CD4-positive, alpha-beta T cell treated with Interleukin-17A for 4 hours (primary cell): ENCODE measurements at places on chromosomes 1 and 21.

DNA sequence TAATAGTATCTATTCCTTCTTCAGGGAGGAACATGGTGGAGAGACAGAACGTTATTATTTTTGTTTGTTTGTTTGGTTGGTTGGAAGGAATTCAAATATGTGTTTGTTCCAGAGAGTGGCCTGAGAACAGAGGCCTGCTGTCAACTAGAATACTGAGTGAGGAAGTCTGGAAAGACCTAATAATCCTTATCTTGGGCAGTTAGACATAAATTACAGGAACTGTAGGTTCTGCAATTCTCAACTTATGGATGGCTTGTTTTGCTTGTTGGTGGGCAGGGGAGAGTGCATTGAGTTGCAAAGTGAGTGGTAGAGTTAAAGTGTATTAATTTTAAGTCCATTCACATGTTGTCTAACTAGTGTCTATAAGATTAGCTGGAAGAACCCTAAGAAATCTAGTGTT, 197.6 kb downstream of the BACH1 start:
- no peak for DNase-seq

DNA sequence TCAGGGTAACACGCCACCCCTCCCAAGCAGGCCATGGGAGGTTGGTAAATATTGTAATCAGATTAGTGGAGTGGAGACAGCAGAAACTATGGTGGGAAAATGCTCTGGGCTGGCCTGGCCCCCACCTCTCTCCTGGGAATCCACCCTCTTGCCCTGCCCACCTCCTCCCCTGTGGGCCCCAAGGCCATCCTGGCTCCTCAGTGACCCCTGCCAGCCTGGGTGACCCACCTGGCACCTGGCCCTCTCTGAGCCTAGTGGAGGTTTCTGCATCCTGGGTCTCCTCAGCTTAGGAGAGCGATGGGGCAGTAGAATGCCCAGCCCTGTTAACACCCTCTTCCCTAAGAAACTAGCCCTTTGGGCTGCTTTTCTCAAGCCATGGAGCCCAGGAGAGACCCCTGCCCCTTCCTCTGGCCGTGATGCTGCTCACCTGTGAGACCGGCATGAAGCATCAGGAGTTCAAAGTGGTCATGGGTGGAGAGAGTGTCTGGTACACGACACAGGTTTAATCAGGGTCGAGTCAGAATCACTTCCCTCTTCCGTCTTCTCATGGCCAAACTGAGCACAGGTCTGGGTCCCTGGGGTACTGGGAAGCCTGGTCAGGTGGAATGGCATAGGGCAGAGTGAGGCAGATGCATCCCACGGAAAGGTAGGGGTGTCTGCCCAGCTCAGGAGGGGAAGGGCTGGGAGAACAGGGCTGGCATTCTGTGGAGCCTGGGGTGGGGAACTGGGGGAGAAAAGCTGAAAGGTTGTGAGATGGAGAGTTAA, 10.7 kb upstream of the DMBX1 start:
- DNase-seq = no peak

DNA sequence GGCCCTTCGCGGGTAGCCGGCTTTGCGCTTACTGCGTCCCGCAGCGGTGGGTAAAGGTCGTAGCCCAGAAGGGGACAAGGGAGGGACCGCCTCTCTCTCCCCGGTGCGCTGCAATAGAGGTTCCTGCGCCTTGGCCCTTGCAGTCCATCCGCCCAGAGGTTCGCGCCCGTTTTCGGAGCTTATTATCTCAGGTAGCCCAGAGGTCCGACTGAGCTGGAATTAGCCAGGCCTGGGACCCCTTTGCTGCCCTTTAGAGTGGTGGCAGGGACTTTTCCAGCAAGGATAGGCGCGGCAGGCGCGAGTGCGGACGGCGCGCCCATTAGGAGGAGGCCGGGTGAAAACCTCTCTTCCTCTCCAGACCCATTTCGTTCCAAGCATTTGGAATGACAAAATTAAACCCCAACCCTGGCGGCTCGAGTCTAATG, 5.0 kb downstream of the LHX4 start:
- DNase-seq = no peak

DNA sequence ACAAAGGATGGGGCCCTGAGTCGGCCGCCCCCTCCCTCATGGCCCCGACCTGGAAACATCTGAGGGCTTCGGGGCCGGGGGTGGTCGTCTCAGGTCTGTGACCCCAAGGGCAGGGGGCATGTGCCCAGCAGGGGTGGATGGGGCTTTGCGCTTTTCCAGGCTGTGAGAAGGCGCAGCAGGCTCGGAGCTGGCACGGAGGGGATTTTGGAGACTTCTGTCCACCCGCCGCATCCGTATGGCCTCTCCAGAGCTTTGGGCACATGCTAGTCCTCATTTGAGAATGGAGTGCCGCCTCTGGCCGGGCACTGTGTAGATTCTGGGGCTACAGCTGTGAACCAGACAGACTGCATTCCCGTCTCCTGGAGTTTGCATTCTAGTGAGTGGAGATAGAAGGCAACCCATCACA, 66.1 kb upstream of the WNT4 start:
- DNase-seq = no peak

GRCh38 chr1:175914115-175914514, 170.7 kb upstream of the TNR start:
- no peak for DNase-seq

DNA sequence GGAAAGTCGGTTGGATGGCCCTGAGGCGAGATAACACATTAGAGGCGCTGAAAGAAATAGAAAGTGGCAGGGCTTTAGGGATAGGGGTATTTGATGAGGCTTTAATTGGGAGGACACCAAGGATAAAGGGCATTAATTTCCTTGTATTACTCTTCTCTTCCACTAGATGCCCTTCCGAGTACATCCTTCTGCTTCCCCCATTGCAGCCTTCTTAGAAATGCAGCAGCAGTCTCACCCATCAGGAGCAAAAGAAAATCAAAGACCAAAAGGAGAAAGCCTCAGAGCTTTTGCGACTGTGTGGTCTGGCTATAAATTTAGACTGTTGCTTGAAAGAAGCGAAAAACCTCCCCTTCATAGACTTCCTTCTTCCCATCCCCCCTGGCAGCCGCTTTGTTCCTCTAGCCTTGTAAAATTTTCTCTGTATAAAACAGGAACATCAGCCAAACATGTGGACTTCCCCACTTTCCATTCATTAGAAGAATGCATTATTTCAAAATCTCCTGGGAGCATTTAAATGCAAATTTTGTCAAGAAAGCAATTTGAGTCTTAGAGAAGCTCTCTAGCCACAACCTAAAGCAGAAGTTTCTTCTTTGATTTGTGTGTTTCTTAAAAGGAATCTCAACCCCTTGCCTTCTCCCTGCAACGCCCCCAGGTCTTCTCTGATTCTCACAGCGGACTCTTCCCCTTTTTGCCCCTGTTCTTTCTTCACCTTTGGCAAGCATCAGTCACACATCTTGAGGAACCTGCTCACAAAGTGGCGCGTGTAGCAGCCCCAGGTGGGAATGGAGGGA, 76.6 kb downstream of the NDUFS5 start:
- DNase-seq = peak; percentile 46

- DNase-seq = no peak
These were observed 1015.6 kb downstream of the PLA2G4A start for GRCh38 chr1:187844313-187844712.

GRCh38 chr1:36172983-36173382, 17.0 kb downstream of the MAP7D1 start:
- no peak for DNase-seq

DNA sequence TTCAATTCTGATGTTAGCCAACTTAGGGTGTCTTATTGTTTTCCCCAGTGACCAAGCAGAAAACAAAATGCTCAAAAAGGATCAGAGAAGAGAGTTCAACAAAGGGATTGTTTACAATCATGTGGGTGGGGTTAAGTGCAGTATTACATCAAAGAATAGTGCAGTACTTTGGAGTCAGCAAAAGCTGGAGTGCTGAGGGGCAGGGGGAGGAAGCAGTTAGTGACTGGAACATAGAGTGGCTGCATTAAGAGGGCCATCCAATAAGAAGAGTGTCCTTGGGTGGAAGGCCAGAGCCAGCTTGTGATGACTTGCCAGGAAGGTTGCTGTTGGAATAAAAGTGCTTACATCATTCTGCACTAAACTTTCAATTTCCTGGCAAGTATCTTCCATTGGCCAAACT, 175.5 kb downstream of the CYYR1 start:
- no peak for DNase-seq

DNA sequence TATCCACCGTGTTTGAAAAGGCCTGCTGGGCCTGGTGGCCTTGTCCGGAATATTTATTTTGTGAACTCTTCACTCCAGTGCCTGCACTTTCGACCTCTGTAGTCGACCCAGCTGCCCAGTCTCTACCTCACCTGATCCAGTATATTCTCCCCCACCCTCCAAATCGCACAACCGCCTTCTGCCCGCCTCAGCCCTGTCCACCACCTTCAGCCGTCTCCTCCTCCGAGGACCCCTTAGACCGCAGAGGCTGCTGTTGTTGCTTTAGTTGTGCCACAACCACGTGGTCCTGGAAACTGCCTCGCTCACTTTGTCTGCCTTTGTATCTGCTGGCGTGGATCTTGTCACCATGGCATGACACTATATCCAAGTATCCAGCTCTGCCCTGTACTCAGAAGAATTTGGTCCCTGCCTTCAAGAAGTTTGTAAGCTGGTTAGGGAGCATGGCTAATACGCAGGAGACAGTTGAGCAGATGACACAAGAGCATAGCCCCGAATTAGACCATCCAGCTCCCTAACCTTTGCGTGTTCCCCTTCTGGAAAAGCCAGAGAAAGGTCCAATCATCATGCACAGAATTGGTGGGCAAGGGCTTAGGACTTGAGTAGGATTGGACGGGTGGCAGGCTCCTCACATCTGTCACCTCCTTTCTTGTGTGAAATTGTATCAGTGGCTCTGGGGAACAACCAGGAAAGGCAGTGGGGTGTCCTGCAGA, 1.5 kb downstream of the PHGDH start:
- DNase-seq = no peak

- no peak for DNase-seq
These were observed 26.9 kb upstream of the ACTL8 start for GRCh38 chr1:17728123-17728712.

DNA sequence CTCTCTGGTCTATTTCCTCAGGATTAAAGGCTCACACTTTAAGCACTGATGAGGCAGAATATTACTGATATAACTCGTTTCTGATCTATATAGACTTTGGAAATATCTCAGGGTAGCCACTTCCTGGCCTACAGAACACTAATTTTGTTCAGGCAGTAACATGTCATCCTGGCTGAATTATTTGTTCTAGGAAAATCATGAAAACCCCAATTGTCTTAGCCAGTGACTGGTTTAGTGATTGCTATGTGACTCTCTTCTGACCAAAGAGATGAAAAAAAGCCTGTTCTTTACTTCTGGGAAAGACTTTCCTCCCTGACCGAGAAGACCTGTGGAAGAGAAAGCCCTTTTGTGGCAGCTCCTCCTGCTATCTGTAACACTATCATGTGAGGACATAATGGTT, 453.7 kb downstream of the SETD4 start:
- no peak for DNase-seq
